ENCODE measurements at places on chromosomes 2 and 18.

- no peak for DNase-seq
These were observed 20.5 kb upstream of the ITSN2 start for GRCh38 chr2:24380820-24381219.

GRCh38 chr18:13187498-13187897, 31.1 kb upstream of the LDLRAD4 start:
- DNase-seq, result no peak

DNA sequence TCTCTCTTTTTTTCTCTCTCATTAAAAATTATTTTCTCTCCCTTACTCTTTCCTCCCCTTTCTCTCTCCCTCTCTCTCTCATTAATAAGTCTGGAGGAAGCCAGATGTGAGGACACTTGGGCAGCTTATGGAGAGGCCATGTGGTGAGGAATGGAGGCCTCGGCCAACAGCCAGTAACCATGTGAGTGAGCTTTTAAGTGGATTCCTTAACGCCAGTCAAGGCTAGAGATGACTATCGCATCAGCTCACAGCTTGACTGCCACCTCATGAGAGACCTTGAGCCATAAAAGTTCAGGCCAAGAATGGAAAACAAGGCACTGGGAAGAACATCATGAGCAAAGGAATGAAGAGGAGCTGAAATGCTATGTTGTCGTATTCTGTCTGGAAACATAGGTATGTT, 39.1 kb downstream of the ETAA1 start:
- no peak for DNase-seq

GRCh38 chr18:3679241-3679640, 229.3 kb downstream of the TGIF1 start:
- DNase-seq, result no peak

GRCh38 chr2:206424134-206424533, 19.2 kb upstream of the ADAM23 start:
- no peak for DNase-seq

GRCh38 chr18:55763805-55764204, 175.8 kb upstream of the TCF4 start:
- no peak for DNase-seq

DNA sequence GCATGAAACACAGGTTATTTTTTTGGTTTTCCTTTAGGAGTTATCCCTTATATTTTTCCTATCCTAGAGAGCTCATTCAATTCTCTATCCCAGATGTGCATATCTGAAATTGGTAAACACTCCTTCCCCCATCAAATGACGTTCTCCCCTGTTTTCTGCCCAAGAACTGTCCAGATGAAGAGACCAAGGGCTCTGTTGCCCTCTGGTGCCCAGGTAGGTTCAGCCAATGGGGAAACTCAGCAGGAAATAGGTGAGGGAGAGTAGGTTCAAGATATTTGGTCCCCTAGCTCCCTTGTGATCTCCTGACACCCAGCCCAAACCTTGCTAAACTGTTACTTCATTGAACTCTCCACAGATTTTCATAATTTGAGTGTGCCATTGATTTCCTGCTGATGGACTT, 14.1 kb upstream of the INO80C start:
- DNase-seq, result no peak

DNA sequence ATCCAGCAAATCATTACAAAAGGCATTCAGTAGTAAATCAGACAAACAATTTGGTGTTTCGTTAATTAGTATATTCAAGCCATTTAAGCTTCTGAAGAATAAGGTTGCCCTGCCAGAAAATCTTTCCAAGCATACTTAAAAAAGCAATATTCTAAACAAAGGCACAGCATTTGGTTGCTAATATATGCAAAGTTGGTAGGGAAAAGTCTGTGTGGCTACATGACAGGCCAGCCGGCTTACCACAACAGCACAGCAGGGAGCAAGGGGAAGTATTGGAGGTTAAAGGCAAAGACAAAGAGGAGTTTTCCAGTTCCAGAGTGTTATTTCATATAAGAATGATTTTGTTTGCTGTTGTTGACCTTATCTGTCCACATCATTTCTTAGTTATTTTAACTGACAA, 282.3 kb downstream of the MBD5 start:
- no peak for DNase-seq

GRCh38 chr2:130844161-130844560, 7.4 kb downstream of the ARHGEF4 start:
- DNase-seq, result no peak

DNA sequence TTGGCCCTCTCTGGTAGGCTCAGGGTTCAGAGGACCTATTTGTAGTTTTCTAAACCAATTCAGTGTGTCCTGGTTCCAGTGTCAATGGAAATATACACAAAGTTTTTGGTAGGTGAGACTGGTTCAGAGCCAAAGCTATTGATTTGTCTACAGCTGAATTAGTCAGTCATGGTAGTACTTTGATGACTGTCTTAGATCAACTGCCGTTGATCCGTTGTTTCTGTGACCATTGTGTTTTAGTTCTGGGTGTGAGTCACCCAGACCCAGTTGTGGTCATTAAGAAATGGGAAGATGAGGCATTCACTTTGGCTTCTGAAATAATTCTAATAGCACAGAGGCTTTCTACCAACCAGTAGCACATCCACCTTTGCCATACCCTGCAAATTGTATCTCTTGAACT, 16.0 kb upstream of the RPE start:
- no peak for DNase-seq

DNA sequence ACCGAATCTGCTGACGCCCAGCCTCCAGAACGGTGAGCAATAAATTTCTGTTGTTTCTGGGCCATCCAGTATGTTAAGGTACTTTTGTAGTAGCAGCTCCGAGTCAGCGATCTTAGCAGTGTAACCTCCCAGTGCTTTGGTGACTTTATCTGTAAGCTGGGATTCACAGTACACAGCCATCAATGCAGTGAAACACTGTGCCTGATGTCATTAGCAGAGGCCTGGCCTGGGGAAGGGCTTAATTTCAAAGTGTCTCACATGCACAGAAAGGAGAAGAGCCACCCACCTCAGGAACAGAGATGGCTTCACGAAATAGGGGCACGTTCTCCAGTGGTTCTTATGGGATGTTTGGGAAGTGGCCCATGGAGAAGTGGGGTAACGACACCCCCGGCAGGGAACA, 281.2 kb downstream of the PHLPP1 start:
- no peak for DNase-seq

DNA sequence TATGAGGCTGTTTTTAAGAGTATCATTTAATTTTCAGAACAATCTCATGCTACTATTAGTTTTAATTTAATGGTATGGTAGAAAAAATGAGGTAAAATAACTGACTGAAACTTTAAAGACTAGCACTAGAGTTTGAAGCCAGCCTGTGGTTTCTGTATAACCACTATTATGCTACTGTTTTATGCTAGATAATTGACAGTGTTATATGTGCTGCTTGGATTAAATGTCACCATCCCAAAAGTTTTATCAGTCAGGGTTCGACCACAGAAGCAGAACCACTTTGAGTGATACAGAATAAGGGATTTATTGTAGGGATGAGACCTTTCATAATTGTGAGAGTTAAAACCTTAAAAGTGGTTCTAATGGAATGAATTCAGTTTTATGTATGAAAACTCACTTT, 271.6 kb downstream of the PTGR3 start:
- no peak for DNase-seq

- DNase-seq, result no peak
These were observed 271 bp upstream of the RBM43 start for GRCh38 chr2:151261977-151262291.

- no peak for DNase-seq
These were observed 263.4 kb downstream of the PTPRM start for GRCh38 chr18:7830468-7830867.

DNA sequence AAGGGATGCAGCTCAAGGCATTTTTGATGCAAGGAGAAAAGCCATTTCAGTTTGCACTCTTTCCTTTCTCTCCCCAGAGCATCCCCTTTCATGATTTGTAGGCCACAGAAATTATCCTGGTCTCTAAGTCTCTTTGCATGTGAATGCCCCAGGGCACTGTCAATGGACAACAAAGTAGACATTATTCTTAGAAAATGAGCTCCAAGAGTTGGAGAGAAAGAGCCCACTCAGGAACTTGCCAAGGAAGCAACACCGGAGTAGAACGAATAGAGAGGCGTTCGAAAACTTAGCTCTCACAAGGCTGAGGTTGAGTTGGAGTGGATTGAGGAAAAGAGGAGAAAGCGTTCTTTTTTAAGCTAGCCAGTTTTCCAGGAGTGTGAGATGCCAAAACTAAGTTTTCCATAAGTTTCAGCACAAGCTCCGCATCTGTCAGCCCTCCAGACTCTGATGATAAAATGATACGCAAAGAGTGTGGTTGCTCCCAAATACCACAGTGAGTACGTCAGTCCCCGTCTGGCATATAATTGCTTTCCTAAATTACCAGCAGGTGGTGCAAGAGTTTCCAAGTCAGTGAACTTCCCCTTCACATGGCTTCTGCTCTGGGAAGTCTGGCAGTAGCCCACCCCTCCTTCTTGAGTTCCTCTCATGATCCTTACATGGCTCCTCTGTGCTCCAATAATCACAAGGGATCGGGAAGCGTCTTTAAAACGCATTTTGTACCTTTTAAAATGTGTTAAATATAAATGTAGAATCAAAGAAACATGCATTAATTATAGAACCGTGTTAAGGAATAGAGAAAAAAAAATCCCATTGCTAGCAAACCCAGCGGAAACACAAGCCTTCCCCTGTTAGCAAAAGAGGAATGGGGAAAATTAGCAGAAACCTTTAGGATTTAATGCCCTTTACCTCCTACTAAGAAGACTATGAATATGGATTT, 1060.6 kb upstream of the FANCL start:
- no peak for DNase-seq

- DNase-seq, result peak; percentile 41
These were observed 3.5 kb downstream of the PTMA start for GRCh38 chr2:231711677-231712450.

DNA sequence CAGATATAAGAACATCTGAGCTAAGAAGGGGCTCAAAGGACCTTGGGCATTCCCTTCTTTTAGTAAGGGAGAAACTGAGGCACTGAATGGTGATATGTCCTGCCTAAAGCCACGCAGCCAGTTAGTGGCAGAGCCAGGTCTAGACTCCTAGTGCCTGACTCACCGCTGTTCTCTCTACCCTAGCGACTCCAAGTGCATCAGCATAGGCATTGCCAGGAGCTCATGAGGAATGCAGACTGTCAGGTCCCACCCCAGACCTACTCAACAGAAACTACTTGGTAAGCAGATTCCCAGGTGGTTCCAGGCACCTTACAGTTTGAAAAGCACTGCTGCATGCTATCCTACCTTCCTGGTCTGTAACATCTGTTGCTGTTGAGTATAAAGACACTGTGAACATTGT, 158.9 kb downstream of the MSH2 start:
- DNase-seq, result no peak

GRCh38 chr2:127330753-127331152, 36.8 kb upstream of the ERCC3 start:
- no peak for DNase-seq

DNA sequence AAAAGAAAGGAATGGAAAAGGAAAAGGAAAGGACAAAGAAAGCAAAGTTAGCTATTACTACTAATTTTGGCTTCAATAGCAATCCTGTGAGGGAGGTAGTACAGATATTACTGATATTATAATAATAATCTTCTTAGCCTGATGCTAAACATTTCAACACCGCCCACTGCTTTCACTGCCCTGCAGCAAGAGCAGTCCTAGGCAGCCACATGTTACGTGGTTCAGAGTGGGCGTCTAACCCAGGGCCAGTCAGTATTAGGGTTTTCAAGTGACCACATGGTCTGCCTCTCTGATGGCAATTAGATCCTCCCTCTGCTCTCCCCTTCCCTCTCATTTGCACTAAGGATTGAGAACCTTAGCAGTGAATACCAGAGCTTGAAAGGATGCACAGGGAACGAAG, 83.7 kb upstream of the ZNF397 start:
- no peak for DNase-seq

- DNase-seq, result no peak
These were observed 54.9 kb downstream of the ZCCHC2 start for GRCh38 chr18:62577765-62578164.

- DNase-seq, result no peak
These were observed 523.3 kb downstream of the CMPK2 start for GRCh38 chr2:6342273-6342920.

DNA sequence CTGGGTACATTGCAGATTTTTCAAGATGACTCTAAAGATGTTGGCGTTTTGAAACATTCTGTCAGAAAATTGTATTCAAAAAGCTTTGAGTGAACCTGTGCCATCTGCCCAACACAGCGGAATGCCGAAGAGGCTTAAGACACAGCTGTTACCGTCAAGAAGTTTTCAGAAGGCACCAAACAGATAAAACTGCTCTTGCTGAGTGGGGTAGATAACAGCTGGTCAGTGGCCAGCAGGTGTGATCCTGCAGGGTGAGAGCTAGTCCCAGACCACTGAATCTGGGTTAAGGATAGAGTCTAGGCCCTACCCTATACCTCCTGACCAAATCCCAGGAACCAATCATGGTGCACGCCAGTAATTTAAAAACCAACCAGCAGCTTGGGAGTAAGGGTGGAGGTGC, 60.5 kb upstream of the B3GNT7 start:
- DNase-seq, result no peak

- DNase-seq, result no peak
These were observed 485.7 kb downstream of the TXNL1 start for GRCh38 chr18:56152551-56153310.

DNA sequence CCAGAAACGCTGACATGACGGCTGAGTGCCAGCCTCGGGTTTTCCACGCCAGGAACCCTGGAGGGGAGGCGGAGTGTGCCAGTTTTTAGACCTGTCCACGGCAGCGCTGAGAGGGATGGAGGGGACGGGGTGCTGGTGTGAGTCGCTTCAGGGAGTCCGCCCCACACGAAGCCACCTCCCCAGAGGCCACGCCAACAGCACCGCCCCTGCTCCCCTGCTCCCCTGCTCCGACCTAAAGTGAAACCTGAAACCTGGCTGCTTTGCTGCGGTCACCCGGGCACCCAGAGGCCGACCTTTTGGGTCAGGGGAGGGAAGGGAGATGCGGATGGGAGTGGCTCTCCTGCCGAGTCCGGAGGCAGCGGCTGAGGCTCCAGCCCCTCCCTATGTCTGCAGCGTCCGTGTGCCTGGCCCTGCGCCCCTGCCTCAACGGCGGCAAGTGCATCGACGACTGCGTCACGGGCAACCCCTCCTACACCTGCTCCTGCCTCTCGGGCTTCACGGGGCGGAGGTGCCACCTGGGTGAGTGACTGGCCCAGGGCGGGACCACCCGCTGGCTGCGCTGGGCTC, 38.1 kb downstream of the SNED1 start:
- DNase-seq, result peak; percentile 45

DNA sequence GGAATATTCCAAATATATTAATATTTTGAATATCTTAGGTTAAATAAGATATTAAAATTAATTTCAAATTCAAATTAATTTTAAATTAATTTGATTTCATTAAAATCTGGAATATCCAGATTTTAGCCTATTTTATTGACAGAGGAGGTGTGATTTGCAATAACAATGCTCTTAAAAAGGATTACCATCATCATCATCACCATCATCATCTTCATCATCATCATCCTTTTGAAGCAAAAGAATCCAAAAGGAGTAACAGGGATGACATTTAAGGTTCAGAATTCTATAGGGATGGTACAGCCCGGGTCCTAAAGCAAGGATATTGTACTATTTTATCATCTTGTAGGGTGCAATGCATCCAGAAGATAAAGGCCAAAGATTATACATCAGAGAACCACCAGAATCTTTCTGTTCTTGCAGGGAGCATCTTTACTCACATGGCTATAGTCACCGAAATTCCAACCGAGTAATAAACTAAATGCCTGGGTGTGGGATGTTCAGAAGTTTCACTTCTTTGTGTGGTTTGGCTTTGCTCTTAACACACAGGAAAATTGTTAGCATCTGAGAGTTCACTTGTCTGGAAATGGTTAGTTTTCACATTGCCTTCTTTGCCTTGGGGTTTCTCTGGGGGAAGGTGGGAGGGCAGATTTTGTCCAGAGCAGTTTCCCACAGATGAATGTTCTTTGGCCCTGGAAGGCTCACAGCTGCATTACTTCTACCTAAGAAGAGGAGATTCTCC, 99.1 kb upstream of the ITGA6 start:
- DNase-seq, result no peak

- DNase-seq, result no peak
These were observed 816 bp downstream of the CDH2 start for GRCh38 chr18:28175930-28176697.
